ENCODE measurements at places on chromosomes 12 and 14. TPM values are rescaled to one million over a fixed set of nuclear protein-coding genes. Genes with fewer than 3 reads are reported as not detected.
A peak's percentile ranks its signal among the peaks of the same experiment; 100 is the strongest.

NOVA1 gene
- polyA plus RNA-seq: 11.7 TPM

- no peak for DNase-seq
These were observed 258.1 kb downstream of the MED13L start for GRCh38 chr12:116019415-116019814.

GDF3 gene
- polyA plus RNA-seq: 0.75 TPM

DNA sequence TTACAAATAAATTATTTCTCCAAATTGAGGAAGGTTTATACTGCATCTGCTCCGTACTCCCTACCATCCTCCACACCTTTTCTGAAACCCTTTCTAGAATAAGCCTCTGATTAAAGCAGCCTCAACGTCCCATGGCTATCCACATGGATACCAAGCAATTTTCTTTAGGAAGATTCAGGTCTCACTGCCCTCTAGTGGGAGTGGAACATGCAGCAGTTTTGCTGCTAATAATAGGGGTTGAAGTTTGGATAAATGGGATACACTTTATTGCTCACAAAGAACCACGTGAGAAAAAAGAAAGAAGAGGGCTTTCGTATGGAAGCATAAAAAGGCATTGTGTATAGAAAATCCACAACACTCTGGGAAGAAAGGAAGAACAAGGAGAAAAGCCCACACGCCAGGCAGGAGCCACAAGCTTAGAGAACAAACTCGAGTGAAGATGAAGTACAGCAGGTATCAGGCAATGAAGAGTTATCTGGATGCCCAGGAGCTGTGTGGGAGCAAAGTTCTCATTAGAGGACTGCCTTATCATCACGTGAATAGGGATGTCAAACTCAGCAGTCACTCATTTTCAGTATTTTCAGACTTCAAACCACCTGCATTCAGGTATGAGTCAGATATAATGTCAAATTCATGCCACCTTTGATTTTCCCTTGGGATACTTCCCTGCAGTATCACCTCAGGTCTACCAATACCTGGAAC, 45.8 kb downstream of the CCER1 start:
- no peak for DNase-seq

GRCh38 chr14:71380271-71380670, 473.0 kb downstream of the PCNX1 start:
- no peak for DNase-seq

RNFT2 gene
- polyA plus RNA-seq: 1.0 TPM

GRCh38 chr12:16349131-16349460, 1.7 kb downstream of the MGST1 start:
- peak; percentile 21 for DNase-seq

NKX2-1 gene
- polyA plus RNA-seq: not detected

DNA sequence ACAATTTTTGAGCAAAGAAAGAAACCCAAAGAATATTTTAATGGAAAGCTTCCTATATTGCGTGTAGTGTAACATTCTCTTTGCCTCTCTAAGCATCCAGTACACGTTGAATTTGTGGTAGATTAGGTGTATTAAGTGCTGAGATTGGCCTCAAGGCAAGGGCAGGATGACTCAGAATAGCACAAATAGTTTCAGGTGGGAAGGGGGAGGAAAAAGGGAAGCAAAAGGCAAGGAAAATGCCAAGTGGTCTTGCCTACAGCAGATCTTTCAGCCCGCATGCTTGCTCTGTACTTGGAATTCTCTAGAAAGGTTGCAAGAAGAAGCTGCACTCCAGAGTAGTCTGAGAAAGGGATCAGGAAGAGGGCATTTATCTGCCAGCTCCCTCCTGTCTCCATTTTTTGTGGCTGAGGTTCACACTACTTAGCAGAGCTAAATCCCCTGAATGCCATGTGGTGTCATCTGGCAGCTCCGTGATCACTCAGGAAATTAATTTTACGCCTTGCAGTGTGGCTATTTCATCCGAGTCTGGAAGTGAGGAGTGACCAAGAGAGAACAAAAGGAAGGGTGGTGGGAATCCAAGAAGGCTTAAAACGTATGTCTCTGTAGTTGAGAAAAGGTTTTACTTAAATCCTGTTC, 28.5 kb downstream of the CDKN1B start:
- no peak for DNase-seq
